Stimulated activated CD8-positive, alpha-beta memory T cell treated with anti-CD3 and anti-CD28 coated beads, Interleukin-15, amount 100 ng/mL, for 4 hours (primary cell): ENCODE measurements at places on chromosomes 13 and 19.

- no peak for DNase-seq
Measured at GRCh38 chr13:100986571-100986970, 312.0 kb upstream of the TMTC4 start.

GRCh38 chr13:48281556-48281955, 22.0 kb upstream of the RB1 start:
- DNase-seq = no peak

DNA sequence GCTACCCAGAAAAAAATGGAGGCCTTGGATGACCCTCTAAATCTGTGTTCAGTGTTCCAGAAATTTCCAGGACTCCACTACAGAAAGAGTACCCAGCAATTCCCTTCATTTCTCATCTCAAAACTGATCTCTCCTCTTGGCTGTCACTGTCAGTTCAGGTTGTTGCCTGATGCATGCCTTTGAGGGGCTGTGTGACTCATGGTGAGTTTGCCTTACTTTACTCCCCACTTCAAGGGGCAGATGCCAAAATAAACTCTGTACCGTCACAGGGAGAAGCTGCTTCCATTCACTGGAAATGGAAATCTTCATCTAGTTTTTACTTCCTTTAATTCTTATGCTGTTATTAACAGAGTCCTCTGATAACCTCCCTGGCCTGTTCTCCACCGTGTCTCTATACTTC, 1075.0 kb downstream of the DIAPH3 start:
- DNase-seq = no peak

- DNase-seq = no peak
Measured at GRCh38 chr13:70841240-70842061, 733.2 kb upstream of the KLHL1 start.

- DNase-seq = no peak
Measured at GRCh38 chr19:13120817-13121216, 2.8 kb downstream of the NACC1 start.

DNA sequence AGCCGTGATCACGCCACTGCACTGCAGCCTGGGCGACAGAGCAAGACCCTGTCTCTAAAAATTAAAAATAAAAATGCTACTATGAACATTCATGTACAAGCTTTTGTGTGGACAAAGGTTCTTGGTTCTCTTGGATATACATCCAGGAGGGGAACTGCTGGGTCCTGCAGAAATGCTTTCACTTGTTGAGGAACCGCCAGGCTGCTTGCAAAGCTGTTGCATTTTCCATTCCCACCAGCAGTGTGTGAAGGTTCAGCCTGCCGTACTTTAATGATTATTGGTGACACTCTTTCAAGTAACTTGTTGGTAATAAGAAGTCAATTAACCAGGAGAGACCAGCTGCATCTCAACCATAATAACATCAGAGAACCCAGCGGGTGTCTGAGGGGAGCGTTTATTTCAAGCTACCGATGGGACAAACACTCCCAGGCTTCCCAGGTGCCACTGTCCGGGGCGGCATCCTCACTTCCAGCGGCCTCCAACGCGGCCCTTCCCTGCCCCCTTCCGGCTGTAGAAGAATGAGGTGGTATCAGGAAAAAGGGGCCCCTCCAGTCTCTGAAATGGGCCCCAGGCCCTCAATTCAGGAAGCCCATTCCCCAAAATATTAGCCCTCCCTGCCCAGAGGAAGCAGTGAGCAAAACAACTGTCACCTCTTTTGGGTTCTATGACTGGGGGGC, 15.2 kb upstream of the PPP1R12C start:
- DNase-seq = no peak

DNA sequence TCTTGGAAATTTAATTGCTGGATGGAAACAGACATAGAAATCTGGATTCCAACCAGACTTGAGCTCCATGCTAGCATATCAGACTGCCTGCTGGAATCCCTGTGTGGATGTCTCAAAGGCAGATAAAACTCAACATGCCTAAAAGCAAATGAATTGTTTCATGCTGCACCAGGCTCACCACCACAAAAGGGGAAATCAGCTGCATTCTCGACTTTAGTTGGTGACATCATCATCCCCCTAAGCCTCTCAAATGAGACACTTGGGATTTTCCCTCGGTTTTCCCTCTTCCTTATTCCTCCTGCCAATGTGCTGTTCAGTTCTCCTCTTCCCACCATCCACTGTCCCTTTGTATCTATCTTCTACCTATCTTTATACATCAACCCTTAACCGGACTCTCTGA, 134.3 kb downstream of the ZDHHC20 start:
- DNase-seq = no peak

GRCh38 chr13:112819111-112819510, 129.3 kb downstream of the ATP11A start:
- no peak for DNase-seq

DNA sequence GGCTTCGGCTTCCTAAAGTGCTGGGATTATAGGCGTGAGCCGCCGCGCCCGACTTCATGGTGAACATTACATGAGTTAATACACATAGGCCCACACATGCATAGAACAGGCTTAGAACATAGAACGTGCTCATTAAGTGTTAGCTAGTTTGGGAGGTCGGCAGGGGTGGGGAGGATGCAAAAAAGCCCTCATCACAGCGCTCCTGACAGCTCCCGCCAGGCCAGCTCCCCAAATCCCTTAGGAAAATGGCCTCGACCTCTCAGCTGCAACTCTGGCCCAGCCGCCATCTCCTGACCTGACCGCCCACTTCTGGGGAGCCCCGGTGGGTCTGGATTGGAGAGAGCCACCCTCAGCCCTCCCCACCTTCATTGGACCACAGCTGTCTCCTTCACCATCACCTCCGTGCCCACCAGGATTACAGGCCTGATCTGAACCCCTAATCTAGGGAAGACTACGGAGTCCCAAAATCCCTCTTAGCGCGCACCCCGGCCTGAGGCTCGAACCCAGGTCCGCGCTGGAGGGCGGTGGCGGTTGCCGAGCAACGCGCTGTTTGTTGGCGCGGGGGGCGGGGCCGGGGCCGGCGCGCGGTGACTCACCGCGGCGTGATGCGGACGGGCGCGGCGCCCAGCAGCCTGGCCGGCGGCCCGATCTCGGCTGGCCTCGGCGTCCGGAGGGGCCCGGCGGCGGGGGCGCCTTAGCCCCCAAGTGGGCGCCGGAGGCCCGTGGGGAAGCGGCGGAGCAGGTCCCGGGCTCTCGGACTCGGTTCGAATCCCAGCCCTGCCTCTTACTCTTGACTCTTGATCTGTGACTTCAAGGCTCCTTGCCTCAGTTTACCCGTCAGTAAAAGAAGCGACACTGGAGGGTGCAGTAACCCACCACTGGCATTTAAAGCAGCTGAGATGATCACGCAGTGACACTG, 26.7 kb upstream of the NANOS3 start:
- no peak for DNase-seq
